Stimulated activated CD8-positive, alpha-beta memory T cell treated with anti-CD3 and anti-CD28 coated beads, Interleukin-7, amount 100 ng/mL, for 1 hour (primary cell): ENCODE measurements at places on chromosomes 13 and 19.

DNA sequence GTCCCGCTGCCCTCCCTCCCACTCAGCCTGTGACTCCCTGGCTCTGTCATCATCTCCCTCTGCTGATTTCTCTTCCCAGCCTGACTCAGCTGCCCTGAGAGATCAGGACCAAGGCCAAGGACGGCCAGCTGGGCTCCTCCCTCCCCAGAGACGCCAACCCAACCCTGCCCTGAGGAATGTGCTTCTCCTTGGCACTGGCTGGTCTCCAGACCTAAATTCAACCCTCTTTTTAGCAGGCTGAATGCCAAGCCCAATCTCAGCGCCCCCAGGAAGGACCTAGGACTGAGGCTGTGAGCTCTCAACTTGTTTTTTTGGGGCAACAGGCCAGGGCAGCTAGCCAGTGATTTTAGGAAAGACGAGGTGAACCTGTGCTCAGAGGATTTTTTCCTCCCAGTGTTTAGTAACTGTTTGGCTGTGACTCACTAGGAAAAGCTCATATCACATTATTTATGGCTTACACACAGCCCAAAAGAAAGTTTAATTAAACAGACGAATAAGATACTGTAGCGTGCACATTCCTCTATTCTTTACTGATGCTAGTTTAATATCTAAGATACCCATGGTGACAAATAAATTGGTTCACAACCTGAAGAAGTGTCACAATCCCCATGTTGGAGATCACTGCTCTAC lies 7.4 kb upstream of the IGFL1 start:
- no peak for DNase-seq

GRCh38 chr13:73401769-73402168 lies 343.0 kb downstream of the KLF5 start:
- DNase-seq: no peak

DNA sequence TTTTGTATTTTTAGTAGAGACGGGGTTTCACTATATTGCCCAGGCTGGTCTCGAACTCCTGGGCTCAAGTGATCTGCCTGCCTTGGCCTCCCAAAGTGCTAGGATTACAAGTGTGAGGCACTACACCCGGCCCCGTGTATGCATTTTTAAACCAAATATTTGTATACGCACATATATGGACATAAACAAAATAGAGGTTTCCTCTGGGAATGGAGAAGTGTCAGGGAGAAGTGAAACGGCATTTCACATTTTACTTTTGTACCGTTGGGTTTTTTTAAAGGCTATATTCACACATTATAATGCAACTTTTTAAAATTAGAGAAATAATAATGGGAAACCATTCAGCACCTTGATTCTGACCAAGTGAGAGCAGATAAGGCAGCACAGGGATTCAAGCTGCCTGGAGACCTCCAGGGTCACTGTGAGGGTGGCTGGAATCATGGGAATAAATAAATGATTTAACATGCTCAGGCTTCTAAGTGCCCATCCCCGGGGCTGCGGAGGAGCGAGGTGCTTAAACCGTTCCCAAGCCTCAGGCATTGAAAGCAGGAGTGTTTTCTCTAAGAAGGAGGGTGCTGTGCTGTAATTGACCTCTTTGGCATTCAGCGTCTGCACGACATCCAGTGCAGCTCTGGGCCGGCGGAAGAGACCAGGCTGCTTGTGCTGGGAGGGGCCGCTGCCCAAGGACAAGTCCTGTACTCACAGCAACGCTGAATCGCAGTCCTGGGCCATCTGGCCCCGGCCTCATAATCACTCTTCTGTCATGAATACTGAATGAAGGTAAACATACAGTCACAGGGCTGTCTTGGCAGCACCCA lies 24.7 kb downstream of the GPR42 start:
- no peak for DNase-seq

DNA sequence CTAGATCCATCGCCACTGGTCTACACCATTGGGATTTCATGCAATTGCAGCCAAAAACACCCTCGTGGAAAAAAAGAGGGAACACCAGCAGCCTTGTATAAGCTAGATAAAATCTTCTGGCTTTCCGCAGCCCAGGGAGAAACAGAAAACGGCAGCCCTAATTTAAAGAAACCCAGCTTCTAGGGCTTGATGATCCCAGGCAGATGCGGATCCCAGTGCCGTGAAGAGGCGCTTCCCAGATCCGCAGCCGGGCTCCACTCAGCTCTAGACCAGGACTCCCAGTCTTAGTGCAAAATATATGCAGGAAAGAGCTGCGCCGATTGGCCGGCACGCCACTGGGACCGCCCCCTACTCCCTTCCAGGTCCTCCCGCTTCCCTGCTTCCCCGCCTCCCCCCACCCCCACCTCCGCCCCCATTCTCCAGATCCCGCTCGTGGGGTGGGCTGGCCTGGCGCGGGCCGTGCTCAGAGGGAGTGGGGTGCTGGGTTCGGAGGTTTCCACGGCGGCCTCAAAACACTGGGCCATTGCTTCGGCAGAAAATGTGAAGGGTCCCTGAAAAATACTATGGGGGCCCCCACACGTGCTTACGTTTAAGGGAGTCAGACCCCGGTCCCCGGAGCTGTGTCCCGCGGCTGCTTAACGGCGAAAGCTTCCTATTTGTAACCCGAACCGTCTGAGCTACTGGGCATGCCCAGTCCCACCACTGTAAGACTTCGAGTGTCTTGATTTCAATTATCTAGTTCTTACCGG lies 63.1 kb downstream of the SERP2 start:
- DNase-seq: peak; percentile 11

DNA sequence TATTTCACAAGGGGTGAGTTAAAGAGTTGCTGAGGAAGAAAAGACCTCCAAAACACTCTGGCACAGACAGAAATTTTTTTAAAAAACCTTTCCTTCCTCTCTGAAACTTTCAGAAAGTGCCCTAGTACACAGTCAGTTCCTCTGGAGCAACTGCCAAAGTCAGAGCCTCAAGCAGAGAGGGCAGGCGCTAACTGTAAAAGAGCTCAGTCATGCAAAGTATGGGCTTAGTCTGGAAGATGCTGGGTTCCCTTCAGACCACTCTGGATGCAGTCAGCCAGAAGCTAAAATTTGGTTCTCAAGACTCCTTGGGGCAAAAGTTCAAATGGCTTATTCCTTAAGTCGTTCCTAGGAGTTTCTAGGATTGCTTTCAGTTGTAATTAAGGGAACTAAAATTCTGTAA lies 671.6 kb downstream of the PCDH9 start:
- DNase-seq: no peak

DNA sequence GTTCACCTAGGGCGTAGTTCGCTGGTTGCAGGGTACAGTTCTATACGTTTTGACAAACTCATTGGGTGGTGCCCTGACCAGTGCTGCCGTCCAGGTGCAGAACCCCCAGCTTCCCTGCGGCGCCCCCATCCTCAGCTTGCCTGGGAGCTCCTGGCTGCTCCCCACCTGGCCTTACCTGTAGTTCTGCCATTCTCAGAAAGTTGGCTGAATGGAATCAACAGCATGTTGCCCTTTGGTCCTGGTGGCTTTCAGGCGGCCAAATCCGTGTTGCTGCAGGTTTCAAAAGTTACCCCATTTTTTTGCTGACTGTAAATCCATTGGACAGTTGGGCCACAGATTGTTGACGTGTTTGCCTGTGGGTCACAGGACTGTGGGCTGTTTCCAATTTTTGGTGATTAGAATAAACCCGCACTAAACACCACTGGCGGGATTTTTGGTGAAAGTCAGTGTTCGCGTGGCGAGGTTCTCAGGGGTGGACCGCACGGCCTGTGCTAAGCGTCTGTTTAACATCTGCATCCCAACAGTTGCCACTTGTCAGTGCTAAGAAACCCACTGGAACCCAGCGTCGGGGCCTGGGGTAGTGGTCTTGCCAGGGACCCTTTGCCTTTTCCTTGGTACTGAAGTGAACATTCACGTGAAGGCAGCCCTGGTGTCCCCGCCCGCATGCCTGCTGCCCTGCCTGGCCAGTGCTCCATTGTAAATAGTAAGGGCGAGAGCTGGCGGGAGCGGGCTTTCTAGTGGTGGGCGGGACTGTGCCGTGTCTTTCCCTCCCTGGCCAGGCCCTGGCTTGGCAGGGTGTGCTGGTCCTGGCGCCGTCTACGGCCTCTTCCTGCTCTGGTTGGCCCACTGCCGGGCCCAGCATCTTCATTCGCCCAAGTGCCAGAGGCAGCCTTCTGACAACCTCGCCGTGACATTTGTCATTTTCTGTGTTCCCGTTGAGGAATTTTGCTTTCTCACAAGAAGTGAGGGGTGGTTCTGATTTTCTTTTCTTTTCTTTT lies 3.3 kb downstream of the DOT1L start:
- DNase-seq: no peak

DNA sequence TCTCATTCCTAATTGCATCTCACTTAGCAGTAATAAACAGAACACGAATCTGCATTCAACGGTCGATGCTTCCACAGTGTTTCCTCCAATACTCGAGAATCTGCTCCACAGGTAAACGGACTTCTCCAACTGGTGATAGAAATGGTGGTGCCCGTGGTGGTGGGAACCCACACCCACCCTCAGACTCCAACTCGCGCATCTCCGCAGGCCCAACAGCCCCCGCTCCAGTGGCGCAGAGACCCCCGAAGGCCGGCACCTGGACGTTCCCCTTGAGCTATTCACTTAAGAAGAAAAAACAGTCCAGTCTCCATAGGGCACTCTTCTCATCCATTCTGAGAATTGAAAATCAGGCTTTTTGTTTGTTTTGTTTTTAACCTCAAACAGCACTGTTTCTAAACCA lies 13.8 kb upstream of the RASA3 start:
- DNase-seq: no peak

DNA sequence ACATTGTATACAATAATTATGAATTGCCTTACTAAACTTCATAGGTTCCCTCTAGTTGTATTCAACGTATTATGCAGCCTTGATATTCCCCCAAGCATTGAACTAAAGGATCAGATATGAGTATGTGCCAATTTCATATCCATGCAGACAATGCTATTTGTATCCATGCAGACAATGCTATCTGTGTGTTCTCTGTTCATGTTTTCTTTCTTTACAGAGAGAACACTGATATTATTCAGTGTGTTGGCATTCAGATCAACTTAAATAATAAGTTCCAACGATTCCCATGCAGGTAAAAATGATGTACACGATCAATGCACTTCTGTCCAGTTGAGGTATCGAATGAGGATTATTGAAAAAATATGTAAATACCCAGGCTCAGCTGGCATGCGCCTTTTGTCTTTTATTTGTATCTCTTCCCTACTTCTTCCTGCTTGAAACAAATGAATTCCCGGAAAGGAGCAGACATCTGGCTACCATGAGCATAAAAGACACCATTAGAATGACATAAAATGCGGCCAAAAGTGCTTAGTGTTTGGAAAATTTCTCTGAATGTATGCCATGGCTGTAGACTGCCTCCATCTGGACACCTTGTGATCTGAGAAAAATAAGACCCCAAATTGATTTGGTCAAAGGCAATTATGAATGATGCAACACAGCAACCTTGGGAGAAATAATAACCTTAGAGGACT lies 731.5 kb downstream of the SLITRK1 start:
- DNase-seq: no peak

- peak; percentile 21 for DNase-seq
Measured at GRCh38 chr13:23466144-23467002, 32.9 kb upstream of the SACS start.

DNA sequence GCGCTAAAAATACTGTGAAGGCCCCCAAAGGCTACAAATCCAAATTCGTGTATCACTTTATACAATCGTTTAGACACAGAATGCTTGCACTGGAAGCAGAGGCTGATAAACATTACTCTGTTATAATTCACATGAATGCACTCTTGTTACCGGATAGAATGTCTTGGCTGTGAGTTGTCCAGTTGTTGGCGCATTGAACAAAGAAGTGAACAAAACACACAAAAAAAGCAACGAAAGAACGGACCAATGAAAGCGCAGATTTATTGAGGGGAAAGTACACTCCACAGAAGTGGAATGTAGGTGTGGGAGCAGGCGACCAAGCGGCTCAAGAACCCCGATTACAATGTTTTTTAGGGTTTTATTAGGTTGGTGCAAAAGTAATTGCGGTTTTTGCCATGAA lies 529 bp upstream of the ZNF418 start:
- no peak for DNase-seq

DNA sequence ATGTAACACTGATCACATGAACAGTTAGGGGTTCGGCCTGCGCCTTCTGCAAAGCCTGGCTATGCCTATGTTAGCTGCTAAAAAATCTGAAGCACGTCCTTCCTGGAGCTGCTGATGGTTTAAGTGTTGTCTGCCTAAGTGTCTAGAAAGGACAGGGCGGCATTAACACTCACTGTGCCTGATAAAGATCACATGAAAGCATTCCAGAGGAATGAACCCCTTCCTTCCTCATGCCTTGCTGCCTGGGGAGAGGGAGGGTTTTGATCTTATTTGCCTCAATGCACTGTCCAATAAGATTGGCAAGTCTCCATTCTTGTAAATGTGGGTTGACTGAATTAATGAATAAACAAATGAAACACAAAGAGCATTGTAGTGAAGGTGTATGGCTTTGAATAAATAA lies 5.2 kb downstream of the DOCK9 start:
- no peak for DNase-seq

- DNase-seq: no peak
Measured at GRCh38 chr19:852136-853013, at the start of gene ELANE. TSS of gene ELANE (plus strand) at chr19:852303. CDS start at chr19:852329, 26 bp downstream.

DNA sequence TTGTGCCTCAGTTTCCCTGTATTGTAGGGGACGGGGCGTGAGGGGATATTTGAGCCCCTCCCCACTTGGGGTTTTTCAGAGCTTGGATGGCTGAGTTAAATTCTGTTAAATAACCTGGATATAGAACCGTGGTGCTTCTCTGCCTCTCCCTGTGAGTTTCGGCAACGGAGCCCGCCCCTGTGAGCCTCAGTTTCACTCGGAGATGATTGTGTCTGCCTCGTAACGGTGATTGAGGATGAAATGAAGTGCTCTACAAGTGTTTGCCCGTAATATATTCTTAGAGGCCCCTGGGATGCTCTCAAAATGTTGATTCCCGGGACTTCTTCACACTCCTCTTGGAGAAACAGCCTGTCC lies 509 bp downstream of the KXD1 start:
- no peak for DNase-seq

- no peak for DNase-seq
Measured at GRCh38 chr13:60134376-60134775, 29.4 kb downstream of the DIAPH3 start.

DNA sequence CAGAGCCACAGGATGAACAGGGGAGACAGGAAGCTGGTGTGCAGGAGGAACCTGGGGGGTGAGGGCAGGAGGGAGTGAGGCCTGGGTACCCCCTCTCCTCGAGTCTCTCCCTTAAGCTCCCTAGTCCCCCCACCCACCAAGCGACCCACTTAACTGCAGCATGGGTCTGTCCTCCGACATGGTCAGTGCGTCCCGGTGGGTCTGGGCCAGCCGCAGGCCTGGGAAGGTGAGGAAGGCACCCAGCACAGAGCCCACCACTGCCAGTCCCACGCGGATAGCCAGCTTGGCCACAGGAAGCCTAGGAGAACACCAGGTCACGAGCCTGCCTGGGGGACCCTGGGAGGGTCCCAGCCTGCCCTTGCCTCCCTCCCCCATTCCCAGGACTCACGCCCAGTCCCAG lies 16.9 kb downstream of the TMEM161A start:
- no peak for DNase-seq

- no peak for DNase-seq
Measured at GRCh38 chr19:13189600-13189999, 39.4 kb downstream of the IER2 start.

GRCh38 chr13:25836574-25837336 lies 215.1 kb downstream of the SHISA2 start:
- no peak for DNase-seq
